Stimulated activated effector memory CD8-positive, alpha-beta T cell treated with anti-CD3 and anti-CD28 coated beads, Interleukin-12 subunit alpha, Interleukin-12 subunit beta, amount 100 ng/mL, for 72 hours (primary cell): ENCODE measurements at places on chromosomes 12 and 14.

- no peak for DNase-seq
Measured at GRCh38 chr14:91477388-91477787, 32.7 kb downstream of the PPP4R3A start.

- DNase-seq: no peak
Measured at GRCh38 chr14:104799244-104800014, 1.5 kb upstream of the ZBTB42 start.

GRCh38 chr14:67967206-67967605, 147.6 kb downstream of the RAD51B start:
- no peak for DNase-seq

GRCh38 chr14:22798528-22798927, 16.7 kb downstream of the SLC7A7 start:
- DNase-seq: no peak

GRCh38 chr12:26195641-26196420, 458 bp downstream of the SSPN start:
- no peak for DNase-seq

DNA sequence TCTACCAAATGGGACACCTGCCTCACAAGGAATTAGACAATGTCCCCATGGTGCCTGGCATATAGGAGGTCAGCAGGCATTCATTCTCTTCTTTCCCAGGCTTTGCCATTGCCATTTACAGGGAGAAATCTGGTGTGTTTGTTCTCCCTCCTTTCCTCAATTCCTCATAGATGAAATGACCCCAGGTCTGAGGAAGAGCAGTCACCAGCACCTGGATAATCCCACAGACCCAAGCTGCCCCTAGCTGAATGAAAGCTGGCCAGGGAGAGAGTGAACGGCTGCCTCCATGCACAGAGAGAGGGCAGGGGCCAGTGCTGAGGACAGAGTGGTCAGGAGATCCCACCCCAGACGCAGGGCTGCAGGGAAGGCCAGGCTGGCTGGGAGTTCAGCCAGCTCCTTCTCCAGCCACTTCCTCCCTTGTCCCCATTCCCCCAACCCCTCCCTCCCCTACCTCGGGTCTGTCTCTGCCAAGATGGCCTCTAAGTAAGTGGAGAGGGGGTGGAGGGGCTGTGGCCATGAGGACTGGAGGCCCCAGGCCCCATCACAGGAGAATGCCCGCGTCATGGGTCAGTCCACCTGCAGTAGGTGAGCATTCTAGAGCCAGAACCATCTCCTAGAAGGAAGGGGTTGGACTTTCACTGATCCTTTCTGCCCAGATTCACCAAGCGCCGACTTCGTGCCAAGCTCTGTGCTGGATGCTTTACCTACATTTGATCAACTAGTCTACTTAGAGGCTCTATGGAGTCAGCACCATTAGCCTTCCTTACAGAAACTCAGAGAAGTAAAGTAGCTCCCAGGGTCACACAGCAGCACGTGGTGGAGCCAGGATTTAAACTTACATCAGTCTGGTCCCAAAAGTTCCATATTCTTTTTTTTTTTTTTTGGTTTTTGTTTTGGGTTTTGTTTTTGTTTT, 2.0 kb upstream of the KRT4 start:
- no peak for DNase-seq

GRCh38 chr12:49367381-49368239, at the start of gene SPATS2:
TSS of gene SPATS2 (plus strand) at chr12:49367462. CDS start at chr12:49461013, 93,551 bp downstream.
- no peak for DNase-seq

DNA sequence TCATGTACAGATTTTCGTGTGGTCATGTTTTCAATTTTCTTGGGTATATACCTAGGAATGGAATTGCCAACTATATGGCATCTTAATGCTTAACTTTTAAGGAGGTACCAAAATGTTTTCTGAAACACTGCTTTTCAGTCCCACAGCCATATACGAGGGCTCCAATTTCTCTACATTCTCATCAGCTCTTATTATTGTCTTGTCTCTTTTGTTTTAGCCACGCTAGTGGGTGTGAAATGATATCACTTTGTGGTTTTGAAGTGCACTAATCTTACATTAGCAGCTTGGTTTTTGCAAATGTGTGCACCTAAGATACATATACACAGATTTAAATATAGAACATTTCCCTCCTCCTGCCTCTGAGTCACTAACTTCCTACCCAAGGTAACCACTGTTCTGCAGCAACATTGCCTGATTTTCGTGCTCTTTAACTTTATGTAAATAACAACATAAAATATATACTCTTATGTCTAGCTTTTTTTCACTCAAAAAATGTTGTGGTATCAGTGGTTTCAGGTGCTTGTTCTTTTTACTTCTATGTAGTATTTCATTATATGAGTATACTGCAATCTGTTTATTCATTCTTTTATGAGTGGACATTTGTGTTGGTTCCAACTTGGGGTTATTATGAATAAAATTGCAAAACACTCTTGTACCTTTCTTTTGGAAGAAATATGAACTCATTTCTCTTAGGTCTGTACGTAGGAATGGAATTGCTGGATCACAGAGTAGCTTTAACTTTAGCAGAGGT, 73.1 kb downstream of the ZFP36L1 start:
- no peak for DNase-seq

DNA sequence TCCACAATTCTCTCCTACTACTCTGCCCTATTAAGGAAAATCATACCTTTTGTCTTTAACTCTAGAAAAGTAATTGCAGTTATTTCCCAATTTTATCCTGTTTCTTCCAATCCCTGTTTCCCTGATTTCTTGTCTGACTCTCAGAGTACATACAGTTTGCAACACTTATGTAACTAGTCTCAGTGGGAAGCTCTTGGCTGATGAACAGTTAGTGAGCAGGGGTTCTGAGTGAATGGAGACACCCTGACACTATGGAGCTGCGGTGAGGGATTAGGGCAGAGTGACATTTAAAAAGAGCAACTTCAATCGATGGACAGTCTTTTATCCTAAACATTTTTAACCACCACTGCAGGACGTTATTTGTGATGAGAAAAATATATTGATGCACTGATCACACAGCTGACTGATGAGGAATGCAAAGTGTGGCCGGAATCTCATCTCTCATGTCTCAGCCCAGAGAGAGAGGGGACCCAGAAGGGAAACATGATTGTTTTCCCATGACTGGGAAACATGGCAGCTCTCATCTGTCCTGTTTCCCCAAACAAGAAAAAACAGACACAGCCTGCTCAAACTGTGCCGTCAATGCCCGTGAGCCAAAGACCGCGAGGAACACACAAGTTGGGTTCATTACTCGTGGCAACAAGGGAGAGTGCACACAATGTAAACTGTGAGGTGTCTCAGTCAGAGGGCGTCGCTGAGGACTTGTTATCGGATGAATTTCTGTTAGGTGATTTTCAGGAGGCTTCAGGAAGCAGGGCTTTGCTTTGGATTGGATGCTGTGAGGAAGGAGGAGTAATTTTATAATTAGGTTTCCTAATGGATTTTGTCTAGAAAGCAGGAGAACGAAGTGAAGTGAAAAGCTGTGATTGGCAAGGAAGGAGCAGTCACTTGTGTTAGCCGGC, 5.2 kb upstream of the SLC6A13 start:
- no peak for DNase-seq

DNA sequence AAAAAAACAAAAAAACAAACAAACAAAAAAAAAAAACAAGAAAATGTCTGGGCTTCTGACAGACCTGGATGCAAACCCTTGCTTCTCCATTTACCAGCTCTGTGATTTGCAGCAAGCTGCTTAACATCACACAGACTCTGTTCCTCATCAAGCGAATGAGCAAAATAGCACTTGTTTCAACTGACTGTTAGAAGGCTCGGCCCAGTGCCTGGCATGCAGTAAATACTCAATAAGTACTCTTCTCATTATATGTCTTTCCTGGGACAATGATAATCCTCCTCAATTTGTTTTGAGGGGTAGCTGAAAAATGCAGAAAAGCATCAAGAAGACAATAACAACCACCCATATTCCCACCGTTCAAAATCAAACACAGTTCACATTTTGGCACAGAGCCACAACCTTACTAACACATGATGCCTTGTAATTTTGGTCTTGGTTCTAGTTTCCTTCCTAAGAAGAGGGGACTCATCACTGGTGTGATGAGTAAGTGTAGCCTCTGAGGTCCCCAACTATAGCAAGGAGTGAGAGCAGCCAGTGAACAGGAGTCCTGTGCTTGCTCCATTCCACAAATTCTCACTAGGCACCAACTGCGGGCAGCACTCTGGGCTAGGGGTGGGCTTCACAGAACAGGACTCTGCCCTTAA, 60.4 kb downstream of the TTC7B start:
- no peak for DNase-seq

GRCh38 chr12:38113991-38114390, 202.6 kb upstream of the ALG10B start:
- DNase-seq: no peak

GRCh38 chr14:79551523-79551922, 659.8 kb downstream of the DIO2 start:
- no peak for DNase-seq

- DNase-seq: no peak
Measured at GRCh38 chr12:45406988-45407850, 191.3 kb downstream of the ANO6 start.

DNA sequence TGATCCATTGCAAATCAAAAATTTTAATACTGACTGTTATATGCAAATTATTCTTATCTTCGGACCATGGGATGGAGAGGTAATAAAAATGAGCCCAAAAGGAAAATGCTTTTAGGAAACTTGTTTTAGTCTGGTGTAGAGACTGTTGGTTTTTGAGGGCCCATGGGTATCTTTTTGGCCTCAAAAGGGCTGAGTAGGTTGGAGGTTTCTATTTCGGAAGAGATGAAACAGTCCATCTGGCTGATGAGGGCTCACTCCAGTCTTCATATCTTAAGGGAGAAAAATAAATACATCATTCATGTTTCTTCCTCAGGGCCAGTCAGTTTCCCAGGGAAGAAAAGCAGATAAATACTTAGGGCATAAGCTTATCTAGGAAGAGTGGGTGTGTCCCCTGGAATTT, 290.7 kb downstream of the RMST start:
- DNase-seq: no peak

DNA sequence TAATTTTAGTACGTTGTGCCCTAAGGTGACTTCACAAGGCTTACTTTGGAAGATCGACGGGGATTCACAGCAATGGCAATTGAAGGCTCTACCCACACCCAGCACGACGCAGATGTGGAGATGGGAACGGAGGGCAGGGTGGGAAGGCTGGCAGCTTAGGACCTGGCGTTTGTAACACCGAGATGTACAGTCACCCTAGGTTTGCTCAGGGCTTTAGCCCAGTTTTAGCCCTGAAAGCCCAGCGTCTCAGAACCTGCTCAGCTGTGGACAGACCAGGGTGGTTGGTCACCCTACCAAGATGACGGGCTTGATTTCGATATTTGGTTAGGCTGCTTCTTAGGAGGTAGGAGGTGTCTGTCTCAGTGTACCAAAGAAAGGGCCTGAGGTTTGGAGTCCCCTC, 100.5 kb upstream of the MED13L start:
- no peak for DNase-seq

DNA sequence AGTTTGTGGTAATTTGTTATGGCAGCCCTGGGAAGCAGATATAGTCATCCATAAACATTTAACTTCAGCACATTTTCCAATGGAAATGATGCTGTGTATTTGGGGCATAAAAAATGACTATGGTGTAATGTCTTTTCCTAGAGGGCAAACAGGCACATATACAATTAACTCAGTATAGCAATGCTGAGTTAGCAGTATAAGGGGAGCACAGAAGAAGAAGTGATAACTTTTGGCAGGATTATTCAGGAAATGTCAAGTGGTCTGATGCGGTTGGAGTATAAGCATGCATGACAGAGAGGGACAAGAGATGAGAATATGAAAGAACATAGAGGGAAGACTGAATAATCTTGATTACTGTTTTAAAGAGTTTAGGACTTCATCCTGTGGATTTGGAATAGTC, 55.3 kb upstream of the PRKD1 start:
- no peak for DNase-seq

DNA sequence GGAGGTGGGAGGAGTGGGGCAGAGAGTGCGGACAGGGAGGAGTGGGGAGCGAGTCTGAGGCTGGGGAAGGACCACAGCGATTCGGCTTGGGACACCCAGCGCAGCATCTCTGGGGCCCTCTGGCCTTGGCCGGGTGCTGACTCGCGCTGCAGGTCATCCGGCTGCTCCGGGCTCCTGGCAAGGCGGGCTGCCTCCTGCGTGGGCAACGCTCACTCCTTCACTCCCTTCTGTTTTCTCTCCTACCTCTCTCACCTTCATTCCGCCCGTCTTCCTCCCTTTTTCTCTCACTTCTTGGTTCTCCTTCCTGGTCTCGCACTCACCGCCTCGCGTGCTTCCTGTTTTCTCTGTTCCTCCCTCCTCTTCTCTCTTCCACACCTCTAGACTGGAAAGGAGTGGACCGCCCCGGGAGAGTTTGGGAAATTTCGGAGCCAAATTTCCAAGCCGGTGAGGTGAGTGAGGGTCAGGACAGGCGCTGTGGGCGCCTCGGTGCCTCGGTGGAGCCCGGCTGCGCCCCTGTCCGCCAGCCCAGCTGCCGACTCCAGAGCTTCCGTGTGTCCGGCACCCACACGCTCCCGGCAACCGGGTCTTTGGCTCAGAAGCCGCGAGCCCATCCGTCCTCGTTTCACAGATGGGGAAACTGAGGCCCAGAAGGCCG, 86.7 kb downstream of the B4GALNT3 start:
- no peak for DNase-seq

DNA sequence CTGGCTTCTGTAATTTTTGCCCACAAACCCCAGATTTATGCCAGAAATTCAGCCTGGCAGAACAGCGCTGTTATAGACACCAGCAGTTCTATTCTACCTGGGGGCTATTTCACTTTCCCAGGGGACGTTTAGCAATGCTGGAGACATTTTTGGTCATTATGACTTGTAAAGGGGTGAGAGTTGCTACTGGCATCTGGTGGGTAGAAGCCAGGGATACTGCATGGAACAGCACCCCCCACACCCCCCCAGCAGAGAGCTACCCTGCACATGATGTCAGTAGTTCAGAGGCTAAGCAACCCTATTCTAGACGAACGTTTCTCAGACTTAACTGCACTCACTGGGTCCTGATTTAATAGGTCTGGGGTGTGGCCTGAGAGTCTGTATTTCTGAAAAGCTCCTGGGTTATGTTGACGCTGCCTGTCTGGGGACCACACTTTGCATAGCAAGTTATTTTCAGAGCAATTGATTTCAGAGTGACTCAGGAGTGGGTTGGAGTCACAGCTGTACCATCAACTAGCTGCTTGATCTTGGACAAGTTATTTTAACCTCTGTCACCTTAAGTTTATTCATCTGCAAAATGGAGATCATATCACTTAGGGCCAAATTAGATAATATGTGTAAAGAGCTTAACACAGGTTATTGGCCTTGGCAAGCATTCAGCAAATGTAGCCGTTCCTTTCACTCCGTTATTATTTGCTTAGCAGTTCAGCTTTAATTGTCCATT, 48.5 kb downstream of the CHST11 start:
- DNase-seq: no peak

DNA sequence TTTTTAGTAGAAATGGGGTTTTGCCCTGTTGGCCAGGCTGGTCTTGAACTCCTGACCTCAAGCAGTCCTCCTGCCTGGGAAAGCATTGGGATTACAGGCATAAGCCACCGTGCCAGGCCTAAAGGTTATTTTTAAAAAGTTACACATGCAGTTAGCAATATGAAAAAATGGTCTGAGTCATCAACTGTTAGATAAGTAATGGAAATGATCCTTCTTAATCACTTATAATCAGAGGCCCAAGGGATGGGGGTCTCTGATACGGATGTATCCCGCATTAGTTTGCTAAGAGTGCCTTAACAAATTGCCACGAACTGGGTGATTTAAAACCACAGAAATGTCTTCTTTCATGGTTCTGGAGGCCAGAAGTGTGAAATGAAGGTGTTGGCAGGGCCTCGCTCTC, 54.1 kb upstream of the FERMT2 start:
- DNase-seq: no peak

- DNase-seq: no peak
Measured at GRCh38 chr14:76348898-76349297, 27.0 kb upstream of the ESRRB start.
